ENCODE measurements at places on chromosomes 2 and 18. TPM values are rescaled to one million over a fixed set of nuclear protein-coding genes. Genes with fewer than 3 reads are reported as not detected.

ARPC2 gene
- 199 TPM for total RNA-seq

CCDC74A gene
- 5.9 TPM for total RNA-seq

FIGN gene
- 1.5 TPM for total RNA-seq

RMND5A gene
- total RNA-seq, result 17.3 TPM

MYL1 gene
- not detected for total RNA-seq

LRRTM4 gene
- total RNA-seq, result not detected

DAW1 gene
- total RNA-seq, result not detected

C1QL2 gene
- not detected for total RNA-seq

ZBTB7C gene
- total RNA-seq, result 0.33 TPM

MRPS9 gene
- total RNA-seq, result 21.3 TPM

POTEF gene
- total RNA-seq, result not detected

KCNS3 gene
- total RNA-seq, result 1.3 TPM

GBX2 gene
- not detected for total RNA-seq

CD302 gene
- 9.4 TPM for total RNA-seq

All from fibroblast of lung (primary cell).